ENCODE measurements at places on chromosomes 6 and 20.

GRCh38 chr6:157550114-157550989, 169.4 kb downstream of the ZDHHC14 start:
- peak; percentile 61 for DNase-seq

DNA sequence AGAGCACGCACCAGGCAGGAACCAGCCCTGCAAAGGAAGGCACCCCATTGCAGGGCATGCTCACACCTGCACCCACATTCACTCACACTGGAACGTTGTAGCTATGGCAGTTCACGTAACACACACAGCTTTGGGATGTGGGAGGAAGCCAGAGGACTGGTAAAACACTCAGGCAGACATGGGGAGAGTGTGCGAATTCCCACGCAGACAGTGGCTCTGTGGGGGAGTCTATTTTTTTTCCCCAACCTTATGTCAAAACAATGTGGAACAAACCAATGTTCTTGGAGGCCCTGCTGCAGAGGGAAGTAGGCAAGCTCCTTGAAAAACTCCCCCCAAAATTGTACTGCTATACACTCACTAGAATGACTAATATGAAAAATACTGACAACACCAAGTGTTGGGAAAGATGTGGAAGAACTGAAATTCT, 91.0 kb downstream of the PPP1R14C start:
- no peak for DNase-seq

- DNase-seq: peak; percentile 29
These were observed 28.4 kb downstream of the UQCC2 start for GRCh38 chr6:33683051-33683571.

GRCh38 chr6:115706324-115706723, 354.4 kb downstream of the FRK start:
- no peak for DNase-seq

DNA sequence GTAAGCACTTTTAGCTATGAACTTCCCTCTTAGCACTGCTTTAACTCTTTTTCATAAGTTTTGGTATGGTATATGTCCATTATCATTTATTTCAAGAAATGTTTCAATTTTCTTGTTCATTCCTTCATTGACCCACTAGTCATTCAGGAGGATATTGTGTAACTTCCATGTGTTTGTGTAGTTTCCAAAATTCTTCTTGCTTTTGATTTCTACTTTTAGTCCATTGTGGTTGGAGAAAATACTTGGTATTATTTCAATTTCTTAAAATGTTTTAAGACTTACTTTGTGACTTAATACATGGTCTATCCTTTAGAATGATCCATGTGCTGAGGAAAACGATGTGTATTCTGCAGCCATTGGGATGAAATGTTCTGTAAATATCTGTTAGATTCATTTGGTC, 176.5 kb downstream of the CENPW start:
- no peak for DNase-seq

- no peak for DNase-seq
These were observed 1.1 kb downstream of the OSBPL2 start for GRCh38 chr20:62239278-62239879.

- DNase-seq: no peak
These were observed 197.4 kb downstream of the ESR1 start for GRCh38 chr6:152004896-152005295.

DNA sequence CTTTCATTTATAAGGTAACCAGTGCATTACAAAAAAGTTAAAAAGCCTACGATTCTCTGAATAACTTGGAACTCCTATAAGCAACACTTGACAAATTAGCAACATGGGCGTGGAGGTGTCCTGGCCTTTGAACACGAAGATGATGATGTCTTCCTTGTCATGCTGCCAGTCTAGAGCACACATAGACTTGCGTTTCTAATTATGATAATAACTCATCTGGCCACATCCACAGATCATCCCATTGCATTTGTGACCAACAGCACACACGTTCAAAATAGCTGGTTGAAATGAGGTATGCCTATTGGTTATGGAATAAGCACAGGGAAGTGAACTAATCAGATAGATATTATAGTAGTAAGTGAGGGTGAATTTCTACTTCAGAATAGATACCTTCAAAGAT, 608.9 kb downstream of the PRKN start:
- no peak for DNase-seq

DNA sequence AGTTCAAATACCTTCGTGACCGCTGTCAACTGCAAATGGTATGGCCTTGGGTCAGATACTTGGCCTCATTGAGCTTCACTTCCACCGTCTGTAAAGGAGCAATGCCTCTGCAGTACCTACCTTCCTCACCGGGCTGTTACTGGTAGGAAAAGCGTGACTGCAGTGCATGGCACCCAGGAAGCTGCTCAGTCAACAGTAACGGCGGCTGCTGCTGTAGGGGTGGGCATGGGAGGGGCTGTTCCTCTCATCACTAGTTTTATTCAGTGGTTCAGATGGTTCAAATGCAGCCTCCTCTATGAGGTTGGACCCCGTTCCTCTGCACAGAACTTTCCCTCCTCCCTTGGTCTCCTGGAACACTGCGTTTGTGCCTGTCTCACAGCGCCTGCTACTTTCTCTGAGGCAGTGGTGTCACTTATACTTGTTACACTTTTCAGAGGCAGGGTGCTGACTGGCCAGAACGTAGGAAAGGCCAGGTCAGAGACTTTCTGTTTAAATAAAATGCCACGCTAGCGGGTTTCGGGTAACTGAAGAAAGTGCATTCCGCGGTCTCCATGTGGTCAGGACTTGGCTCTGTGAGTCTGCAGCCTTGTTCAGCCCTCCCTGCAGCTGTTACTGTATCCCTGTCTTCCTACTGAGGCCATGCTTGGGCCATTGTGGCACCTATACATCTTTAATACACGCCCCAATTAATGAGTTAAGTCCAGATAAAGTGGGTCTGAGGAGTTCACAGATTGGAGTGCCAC, 279.6 kb downstream of the NRN1 start:
- no peak for DNase-seq

DNA sequence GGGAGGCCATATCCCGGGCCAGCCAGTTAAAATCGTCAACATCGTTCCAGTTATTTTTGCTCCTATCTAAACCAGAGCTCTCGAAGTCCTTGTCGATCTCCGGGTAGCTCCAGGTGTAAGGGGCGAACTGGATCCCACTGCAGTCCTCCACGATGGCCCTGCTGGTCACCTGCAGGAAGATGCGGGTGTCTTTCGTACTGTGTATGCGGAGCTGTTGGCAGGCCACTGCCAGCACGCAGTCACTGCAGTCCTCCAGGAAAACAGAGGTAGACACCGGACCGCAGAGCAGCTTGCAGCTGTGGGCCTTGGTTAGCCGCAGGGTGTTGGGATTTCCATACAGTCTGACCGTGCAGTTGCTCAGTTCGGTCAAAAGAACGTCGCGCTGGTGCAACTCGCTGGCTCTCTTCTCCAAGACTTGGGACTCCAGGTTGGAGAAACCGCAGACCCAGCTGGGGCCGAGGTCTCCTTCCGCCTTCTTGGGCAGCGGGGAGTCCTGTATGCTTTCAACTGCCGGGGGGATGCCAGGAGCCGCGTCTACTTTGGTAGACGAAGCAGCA, 742 bp downstream of the TBCC start:
- DNase-seq: peak; percentile 48

DNA sequence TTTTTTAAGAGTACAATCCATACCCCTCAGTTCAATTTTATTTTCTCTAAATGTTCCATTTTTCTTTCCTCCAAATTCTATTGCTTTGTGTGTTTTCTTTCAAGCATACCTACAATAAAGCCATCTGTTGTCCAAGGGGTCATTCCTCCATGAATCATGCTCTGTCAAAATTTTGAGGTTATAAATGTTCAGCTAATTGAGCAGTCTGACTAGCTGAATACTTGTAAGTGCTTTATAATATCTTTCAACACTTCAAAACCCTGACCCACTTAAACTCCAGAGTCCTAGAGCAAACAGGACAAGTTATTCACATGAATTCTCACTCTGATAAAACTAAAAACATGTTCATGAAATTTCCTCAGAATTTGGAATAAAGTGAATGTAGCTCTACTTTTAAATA, 33.4 kb upstream of the EYA4 start:
- no peak for DNase-seq

GRCh38 chr6:115945306-115945705, 115.4 kb downstream of the FRK start:
- DNase-seq: no peak

DNA sequence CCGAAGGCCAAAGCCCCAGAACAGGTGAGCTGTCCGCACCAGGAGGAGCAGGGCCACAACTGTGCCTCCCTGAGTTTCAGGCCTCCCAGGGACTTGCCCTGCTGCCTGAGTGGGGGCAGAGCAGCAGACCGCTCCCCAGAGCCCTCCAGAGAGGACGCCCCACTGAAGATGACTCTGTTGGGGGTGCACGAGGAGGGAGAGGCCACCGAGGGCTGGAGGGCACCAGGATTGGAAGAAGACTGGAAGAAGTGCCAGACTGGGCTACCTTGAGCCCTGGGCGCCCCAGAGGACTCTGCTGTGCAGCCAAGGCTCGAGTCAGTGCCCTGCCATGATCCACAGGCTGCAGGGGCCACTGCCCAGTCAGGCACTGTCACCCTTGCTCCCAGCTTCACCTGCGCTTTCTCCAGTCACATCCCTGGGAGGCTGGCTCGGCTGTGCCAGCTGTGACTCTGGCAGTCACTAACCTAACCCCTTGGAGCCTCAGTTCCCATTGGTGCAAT, 11.3 kb downstream of the CST7 start:
- DNase-seq: no peak

- no peak for DNase-seq
These were observed 135.5 kb downstream of the PAX1 start for GRCh38 chr20:21840991-21841390.

DNA sequence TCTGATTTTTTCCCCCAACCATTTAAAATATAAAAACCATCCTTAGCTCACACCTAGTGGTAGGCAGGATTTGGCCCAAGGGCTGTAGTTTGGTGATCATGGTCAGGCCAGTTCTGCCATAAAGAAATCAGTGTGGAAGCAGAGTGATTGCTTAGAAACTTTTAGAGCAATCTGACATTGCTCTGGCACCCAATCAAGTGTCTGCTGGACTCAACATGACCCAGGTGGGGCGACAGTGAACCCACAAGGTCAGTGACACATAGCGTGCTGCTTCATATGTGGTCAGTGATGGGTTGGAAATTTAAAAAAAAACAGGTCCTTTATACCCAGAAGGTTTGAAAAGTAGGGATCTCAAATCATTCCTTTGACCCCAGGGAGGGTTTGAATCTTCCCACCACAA, 107.9 kb downstream of the BANF2 start:
- DNase-seq: no peak

DNA sequence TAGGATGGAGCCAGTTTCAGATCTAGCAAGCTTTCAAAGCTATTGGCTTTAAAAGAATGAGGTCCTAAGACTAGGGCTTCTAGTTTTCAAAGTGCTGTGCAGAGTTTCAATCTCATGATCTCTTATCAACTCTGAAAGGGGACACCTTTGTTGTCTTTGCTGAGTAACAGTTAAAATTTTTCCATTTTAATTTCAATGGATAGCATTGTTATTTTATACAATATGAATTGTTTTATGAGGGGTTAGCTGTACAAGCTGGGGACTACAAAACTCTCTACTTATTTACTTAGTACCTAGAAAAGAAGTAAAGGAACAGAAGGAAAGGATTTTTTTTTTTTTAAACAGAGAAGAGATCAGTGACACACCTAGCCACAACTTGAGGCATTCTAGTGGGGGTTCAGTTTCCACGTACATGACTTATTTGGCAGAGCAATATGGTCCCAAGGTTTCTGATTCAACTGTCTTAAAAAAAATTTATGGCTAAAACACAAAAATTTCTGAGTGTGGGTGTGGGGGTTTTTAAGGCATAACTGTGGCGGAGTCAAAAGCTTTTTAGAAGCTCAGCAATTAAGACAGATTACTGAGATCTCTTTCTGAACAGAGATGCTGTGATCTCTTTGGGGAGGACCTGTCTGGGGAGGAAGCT, 46.1 kb upstream of the JAG1 start:
- no peak for DNase-seq

- DNase-seq: no peak
These were observed 5.3 kb upstream of the OSBPL2 start for GRCh38 chr20:62232770-62233645.

- no peak for DNase-seq
These were observed 80.4 kb upstream of the PDE10A start for GRCh38 chr6:165743366-165743898.

GRCh38 chr6:82396964-82397751, 33.5 kb downstream of the TPBG start:
- DNase-seq: no peak

GRCh38 chr6:142297996-142298753, 3.6 kb upstream of the ADGRG6 start:
- no peak for DNase-seq
